ENCODE measurements at places on chromosomes 5 and 9. TPM values are rescaled to one million over a fixed set of nuclear protein-coding genes. Genes with fewer than 3 reads are reported as not detected.

- no peak for DNase-seq
Measured at GRCh38 chr9:88291856-88292255, 96.4 kb upstream of the SPIN1 start.

Gene LCN1
- total RNA-seq: not detected

DNA sequence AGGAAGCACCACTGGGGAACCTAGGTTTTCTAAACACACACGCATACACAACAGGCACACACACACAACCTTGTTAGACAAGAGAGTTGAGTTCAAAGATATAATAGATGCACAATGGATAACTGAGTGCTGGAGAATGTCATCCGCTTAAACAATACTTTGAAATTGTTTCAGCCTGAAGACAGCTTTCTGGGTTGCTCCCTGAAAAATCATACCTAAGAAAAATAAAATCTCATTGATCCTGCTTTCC is 126.1 kb downstream of the TMEM161B start:
- DNase-seq: no peak

DNA sequence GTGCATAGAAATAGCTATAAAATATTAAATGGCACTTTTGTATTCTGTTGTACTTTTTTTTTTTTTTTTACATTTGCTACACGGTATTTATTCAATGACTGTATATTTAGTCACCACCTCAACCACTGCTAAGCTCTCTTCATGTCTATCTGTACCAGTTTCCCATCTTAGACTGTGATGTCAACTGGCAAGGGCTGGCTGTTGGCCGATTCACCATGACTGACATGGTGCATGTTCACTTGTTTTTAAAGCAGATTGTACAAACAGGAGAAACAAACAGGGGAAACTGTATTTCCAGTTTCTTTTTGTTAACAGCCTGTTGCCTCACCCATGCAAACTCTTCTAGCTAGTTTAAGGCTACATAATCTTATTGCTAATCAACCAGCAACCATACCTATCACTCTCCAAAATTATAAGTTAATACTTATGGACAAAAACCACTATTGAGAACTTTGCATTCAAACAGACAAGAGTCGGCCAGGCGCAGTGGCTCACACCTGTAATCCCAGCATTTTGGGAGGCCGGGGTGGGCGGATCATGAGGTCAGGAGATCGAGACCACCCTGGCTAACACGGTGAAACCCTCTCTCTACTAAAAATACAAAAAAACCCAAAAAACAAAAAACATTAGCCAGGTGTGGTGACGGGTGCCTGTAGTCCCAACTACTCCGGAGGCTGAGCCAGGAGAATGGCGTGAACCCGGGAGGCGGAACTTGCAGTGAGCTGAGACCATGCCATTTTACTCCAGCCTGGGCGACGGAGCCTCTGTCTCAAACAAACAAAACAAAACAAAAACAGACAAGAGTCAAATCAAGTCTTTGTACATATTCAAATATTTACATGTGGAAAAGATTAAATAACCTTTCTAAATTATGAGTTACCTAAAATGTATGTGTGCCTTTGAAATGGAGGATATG is 13.2 kb downstream of the ZFAND5 start:
- DNase-seq: peak; percentile 26

Gene CCL27
- not detected for total RNA-seq

Gene CTSL
- total RNA-seq: 496 TPM

GRCh38 chr9:13904746-13905145 is 409.2 kb downstream of the NFIB start:
- DNase-seq: peak; percentile 19

Gene PCDHA7
- 0.13 TPM for total RNA-seq

Gene CDX1
- total RNA-seq: not detected

DNA sequence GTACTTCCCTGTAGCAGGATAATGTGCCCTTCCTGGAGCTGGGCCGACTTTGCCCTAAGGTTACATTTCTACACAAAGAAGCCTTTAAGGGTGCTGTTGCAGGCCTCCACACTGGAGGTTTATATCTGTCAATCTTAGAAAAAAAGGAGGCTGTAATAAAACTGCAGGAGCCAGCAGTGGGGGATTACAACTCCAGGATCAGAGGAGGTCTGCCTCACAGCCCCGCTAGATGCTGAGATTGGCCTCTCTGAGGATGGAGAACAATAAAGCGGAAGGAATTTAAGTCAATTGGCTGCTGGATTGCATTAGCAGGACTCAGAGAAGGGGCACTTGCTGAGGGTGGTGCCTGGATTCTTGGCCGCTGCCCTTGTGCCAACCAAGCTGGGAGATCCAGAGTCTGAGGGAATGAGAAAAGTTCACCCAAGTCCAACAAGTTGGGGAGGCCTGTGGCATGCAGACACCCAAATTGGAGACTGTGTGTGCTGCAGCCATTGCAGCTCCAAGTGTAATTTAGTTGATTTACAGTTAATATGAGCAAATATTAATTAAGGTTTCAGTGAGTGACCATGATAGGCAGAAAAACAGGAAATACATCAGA is 99.0 kb upstream of the SSBP2 start:
- no peak for DNase-seq

Gene TLX3
- not detected for total RNA-seq

Gene CCDC192
- total RNA-seq: not detected

DNA sequence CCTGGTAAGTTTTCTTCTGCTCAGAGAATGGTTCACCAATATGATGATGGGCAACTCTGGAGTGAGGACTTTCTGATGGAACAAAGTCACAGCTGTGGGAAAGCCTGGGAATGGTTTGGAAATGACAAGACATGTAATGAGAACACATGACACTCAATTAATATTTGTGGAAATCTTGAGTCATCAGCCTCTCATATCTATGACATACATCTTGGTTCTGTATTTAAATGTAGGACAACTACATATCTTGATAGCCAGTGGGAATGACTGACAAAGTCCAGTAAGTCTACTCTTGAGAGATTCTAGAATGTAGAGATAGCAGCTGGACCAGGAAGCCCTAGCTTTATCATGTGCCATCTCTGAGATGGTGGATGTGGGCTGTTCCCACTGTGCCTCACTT is 85.5 kb downstream of the PALM2AKAP2 start:
- no peak for DNase-seq

DNA sequence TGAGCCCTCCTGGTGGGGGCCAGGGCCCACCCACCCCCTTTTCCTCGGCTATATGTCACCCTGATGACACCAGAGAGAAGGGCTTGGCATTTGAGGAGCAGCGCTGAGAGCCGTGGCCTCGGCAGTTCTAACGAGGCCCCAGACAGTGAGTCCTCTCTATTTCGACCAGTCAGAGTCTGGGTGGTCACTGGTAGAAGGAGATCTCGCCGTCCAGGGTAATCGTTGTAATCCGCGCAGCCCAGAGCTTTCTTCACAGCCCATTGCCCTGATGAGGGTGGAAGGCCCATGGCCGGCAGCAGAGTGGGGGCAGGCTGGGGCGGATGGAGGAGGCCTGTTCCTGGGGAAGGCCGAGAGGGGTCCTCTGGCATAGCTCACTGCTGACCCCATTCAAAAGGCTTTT is 70.2 kb downstream of the PSMB7 start:
- DNase-seq: no peak

DNA sequence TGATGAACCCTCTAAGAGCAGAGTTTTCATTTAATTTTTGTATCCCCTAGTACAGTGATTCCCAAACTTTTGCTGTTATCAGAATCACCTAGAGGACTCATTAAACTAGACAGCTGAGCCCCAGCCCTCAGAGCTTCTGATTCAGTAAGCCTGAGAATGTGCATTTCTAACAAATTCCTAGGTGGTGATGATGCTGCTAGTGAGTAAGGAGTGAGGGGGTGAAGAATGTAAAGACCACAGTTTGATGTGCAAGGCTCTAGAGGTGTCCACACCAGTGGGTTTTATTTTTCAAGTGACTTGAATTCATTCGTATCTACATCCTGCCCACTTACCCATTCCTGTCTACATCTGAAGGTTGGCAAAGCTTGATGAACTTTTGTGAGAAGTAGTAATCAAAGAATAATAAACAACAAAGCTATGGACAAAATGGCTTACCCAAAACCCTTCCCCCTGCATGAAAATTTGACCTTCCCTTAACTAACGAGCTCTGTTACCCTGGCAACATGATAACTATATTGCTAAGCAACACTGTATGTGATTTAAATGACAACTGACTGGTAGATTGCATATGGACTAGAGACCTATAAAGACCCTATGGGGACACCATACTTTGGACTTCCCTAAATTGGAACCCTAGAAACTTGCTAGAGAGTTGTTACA is 35.2 kb downstream of the DTWD2 start:
- no peak for DNase-seq

Gene HAVCR1
- total RNA-seq: not detected

DNA sequence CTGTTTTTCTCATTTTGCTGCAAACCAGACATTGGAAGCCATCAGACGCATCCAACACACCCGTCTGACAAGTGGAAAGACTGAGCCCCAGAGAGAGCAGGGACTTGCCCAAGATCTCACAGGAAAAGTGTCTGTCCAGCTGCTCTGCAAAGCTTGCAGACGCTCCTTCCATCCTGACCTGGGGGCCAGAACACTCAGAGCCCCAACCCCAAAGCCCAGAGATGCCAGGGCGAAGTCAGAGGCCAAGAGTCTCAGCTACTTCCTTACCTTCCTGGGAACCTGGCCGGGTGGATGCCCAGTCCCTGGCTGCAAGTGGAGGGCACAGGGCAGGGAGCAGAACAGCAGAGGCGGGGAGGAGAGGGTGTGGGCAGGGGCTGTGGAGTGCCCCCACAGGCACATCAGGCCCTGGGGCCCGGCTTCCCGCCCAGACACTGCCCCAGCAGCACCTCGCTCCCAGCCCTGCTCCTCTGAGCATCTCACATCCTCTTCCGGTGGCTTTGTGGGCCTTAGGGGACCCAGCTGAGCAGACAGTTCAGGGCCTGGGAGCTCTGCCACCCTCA is 9.7 kb upstream of the RALGDS start:
- no peak for DNase-seq

DNA sequence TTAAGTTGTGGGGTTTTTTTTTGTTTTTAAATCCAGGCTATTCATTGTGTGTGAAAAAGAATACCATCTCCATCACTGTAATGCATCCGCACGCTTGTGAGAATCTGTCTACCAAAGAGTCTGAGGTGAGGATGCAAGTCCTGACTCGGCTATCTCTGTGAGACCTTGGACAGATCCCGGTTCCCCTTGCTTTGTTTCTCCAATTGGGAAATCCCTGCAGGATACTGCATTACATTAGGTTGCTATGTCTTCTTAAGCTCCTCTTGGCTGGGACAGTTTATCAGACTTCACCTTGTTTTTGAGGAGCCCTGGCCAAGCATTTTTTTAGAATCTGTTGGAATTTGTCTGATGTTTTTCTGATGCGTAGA is 46.8 kb downstream of the GALNT10 start:
- DNase-seq: no peak

GRCh38 chr9:92780206-92780605 is 15.6 kb upstream of the BICD2 start:
- no peak for DNase-seq

Gene PPP2R2B
- not detected for total RNA-seq

- DNase-seq: peak; percentile 24
Measured at GRCh38 chr5:109654455-109654854, 35.3 kb upstream of the MAN2A1 start.

- DNase-seq: no peak
Measured at GRCh38 chr5:5665225-5666075, 243.0 kb downstream of the ICE1 start.

Gene COL15A1
- 2.8 TPM for total RNA-seq

Gene KIAA0825
- total RNA-seq: 1.4 TPM

All from dermis microvascular lymphatic vessel endothelial cell (primary cell).